Astrocyte of the spinal cord (primary cell): ENCODE measurements at places on chromosomes 6 and 20.

- no peak for DNase-seq
These were observed 191.3 kb downstream of the JARID2 start for GRCh38 chr6:15437090-15437635.

DNA sequence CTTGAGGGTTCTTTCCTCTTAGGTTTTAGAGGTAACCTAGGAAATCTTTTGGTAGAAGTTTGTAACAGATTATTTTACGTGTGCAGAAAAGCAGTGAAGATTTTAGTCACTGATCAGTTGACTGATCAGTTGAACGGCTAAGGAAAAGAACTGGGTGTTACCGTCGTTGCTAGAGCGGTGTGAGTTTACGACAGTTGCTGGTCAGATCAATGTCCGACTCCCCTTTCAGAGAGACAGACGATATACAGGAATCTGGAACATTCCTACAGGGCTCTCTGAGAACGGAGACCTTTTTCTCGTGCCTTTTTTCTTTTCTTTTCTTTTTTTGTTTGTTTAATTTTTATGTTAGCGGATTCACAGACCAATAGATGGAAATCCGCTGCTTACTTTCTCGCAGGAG, 132.1 kb upstream of the ZNF184 start:
- peak; percentile 32 for DNase-seq

DNA sequence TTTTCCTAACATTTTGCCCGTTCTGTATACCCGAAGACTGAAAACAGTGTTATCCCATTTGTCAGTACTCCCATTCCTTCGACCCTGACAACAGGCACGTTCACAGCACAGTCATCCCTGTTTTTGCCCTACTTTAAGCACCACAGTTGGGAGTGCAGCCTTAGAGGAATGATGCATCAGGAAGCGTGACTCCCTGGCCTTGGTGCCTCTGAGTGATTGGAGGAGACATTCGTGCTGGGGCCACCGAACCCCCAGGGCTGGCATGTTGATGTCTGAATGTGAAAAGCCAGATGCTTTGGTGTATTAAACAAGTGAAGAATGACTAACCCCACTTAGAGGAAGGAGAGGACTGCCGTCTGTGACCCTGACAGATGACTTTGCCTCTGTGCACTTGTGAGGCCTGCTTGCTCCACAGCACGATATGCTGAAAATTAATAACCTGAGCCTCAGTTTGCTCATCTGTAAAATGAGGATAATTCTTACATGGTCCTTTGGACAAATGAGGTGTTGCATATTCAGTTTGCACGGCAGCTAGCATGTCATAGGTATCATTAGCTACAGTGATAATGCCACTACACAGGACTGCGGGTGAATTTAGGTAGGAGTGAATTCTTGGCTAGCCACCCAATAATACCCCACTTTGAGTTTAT, 36.0 kb downstream of the STK35 start:
- peak; percentile 53 for DNase-seq

DNA sequence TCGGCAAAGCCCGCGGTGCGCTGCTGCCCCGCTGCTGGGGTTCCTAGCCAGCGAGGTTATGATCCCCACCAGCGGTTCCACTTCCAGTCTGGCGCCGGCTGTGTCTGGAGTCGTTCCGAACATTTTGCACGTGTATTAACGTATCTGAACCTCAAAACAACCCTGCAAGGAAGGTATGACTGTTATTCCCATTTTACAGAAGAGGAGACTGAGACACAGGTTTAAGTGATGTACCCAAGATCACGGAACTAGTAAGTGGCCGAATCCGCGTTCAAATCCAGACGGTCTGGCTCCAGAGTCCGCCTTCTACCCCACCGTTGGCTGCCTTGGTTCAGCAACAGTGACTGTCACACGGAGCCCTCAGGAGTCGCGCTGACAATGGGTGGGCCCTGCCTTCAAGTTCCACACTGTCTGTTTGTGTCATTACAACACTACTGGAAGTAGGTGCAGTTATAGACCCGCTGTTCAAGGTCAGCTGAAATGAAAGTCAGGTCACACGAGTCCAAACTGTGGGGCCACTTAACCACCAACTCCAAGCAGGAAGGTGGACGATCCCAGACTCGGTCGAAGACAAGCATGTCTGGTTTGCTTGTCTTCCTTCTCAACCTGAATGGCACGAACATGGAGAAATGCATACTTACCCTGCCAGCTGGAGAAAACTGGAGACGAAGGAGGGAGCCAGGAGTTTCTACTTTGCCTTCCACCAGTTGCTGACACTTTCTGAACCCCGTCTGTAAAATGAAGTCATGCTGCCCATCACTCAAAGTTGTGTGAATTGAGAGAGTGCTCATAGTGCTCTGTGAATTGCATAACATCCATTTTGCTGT, 803 bp upstream of the SRXN1 start:
- no peak for DNase-seq

GRCh38 chr6:52749556-52750152, 13.6 kb downstream of the GSTA2 start:
- no peak for DNase-seq

- DNase-seq = no peak
These were observed 5.5 kb downstream of the CD40 start for GRCh38 chr20:46123482-46124245.

DNA sequence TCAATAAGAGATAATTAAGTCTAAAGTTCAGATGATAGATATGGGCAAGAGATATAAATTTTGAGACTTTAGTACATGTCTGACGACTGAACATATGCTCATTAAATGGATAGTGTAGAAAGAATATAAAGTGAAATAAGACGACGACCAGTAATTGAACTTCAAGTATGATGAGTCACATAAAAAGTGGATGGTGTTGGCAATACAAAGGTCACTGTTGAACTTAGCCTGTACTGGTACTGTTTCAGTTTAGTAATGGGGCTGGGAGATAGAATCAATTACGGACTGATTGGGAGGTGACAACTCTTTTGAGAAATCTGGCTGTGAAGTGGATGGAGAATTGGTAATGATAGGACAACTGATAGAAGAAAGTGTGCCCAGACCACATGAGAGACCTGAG, 68.1 kb downstream of the IBTK start:
- no peak for DNase-seq

GRCh38 chr20:62427172-62428001, at the start of gene RBBP8NL:
TSS of gene RBBP8NL (minus strand) at chr20:62427539. CDS start at chr20:62419647, 7,892 bp downstream.
- DNase-seq = no peak

GRCh38 chr6:33850869-33851541, 47.2 kb upstream of the MLN start:
- DNase-seq = no peak

DNA sequence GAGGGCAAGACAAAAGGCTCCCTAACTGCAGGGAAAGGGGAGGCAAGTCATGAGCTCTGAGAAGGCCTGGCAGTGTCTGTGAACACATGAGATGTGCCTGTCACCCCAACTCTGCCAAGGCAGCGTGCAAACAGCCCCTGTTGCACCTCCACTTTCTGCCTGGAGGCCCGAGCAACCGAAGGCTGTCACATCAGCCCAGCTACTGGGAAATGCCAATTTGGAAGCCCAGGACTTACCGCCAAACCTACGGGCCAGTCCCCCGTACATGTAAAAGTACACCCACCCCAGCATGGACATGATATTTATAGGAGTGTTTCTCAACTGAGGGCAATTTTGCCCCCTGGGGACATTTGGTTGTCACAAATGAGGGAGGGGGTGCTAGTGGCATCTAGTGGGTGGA, 27.3 kb upstream of the RPP40 start:
- no peak for DNase-seq

- DNase-seq = peak; percentile 7
These were observed 53.8 kb downstream of the PHF3 start for GRCh38 chr6:63689421-63689820.

DNA sequence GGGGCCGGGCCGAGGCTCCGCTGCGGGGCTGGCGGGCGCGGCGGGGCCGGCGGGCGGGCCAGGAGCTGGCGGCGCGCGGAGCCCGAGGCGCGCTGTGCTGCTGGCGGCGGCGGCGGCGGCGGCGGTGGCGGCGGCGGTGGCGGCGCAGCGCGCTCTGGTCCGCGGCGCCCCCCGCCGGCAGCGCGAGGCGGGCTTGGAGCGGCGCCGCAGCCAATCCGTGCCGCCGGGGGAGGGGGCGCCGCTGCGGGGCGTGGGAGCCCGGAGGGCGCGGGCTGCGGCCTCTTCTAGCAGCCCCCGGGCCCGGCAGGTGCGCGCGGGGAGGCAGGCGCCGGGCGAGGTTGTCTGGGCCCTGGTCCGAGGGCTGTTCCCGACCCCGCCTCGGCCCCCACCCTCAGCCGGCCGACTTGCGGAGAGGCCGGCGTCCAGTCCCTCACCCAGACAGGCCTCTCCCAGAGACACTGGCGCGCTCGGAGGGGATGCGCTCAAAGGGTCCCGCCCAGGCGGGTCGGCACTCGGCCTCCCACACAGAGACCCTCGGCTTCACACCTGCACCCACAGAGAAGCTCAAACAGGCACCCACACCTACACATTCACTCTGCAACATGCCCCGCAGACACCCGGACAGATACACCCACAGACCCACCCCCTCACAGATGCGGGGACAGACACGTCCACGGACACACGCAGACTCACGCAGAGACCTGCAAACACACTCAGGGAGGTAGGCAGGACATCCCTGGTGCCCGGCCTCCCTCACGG, at the start of gene RIMS4:
Gene RIMS4, minus strand, starts transcription at position 156 of the 759 bp plus-strand sequence. CDS start 275 bp downstream, outside the sequence.
- no peak for DNase-seq

- no peak for DNase-seq
These were observed 29.1 kb downstream of the AGPAT4 start for GRCh38 chr6:161244725-161245124.

DNA sequence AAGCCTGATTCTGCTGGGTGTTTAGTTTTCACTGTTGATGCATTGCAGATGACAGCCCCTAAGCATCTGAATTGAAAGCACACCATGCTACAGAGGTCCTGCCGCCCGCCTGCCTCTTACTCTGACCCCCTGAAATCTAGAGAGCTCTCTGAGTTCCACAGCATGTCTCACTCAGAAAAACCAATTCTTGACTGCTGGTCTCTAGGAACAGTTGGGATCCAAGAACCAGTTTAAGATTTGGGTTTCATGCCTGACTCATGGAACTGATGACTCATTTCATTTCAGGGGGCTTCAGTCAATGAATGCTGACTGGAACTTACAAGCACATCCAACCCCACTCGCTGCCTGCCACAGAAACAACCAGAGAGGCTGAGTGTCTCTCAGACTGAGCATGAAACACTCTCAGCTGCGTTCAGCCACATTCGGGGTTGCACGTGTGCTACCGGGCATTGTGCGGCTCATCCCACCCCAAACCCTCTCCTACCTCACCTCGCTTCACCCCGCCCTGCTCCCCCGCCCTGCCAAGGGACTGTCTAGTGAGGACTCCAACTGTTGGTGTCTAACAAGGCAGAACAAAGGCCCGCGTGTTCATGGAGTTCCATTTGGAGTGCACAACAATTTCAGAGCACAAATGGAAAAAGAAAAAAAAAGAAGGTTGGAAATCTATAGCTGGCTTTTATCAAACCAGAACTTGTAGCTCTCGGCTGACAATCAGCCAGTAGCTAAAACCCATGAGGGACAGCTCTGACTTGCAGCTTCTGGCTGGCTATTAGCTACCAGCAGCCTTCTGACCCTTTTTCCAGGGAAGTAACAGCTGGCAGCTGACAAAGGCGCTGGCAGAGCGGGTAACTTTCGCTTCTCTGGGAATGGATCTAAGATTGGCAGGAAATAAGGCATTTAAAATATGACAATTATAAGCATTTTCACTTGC, 20.0 kb upstream of the TRAF3IP2 start:
- peak; percentile 78 for DNase-seq

GRCh38 chr20:64146301-64146935, 17.8 kb upstream of the MYT1 start:
- DNase-seq = no peak

GRCh38 chr20:1949347-1950100, 44.3 kb downstream of the PDYN start:
- no peak for DNase-seq

DNA sequence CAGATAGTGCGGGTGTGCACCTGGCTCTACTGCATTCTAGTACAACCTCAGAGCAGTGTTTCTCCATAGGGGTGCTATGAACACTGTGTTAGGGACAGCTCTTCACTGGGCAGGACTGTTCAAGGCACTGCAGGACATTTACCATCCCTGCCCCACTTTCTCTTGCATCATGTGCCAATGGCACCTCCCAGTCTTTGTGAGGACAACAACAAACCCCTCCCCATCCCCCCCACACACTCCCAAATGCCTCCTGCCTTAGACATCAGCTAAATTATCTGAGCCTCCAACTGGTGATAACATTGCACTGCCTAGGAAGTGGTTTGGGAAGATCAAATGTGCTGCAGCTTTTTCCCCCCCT, 98.9 kb downstream of the FYN start:
- DNase-seq = no peak

DNA sequence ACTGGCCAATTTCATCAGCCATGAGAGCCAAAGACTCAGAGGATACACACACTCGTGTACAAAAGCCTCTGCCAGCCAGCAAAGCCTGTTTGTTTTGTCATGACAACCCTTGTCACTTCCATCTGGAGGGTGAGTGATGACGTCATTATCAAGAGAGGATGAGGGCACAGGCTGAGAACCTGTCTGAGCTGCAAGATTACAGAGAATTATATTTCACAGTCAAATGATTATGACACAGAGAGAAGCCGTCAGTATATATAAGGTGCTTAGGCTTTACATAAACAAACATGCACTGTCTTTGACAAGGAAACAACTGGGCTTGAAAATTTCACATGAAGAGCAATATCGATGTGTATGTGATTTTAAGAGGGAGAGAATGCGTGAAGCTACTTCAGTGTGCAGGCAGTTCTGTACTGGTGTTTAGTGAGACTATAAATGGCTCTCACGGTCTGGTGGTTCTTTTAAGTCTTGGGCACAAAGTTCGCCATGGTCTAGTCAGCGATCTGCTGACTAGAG, 36.5 kb upstream of the BCLAF1 start:
- DNase-seq = peak; percentile 24

DNA sequence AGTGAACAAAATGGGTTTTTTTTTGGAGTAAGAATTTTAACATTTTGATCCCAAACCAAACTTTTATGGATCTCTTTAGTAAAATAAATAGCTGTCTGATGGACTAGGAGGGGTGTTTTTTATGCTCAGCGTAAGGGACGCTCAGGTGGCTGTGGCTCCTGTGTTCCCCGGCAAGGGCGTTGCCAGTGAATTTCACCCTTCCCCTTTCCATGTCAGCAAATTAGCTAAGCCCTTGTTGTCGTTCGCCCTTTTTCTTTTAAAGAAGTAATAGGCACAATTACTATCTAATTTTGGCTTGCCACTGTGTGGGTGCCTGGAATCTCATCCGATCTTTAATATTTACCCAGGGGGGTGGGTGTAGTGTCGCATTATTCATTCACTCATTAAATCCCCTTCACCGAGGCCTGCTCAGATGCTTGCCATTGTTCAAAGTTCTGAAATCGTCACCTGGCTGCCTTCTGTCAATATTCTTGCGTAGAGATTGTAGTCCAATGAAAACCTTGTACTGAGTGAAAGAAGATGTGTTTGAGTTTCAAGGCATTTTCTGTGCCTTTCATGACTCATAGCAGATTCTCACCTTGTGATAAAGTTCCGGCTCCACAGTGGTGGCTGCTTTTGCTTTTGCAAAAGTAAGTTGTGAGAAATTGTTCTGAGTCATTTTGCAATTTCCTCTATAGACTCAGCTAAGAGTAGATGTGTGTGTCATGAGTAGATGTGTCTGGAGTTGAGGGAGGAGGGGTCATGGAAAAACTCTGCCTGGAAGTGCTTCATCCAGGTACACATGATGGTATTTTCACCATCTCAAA, 40.0 kb upstream of the CLDN20 start:
- DNase-seq = peak; percentile 93
